ENCODE measurements at places on chromosomes 7 and 10.

- no peak for DNase-seq
Measured at GRCh38 chr7:92813390-92814024, 22.9 kb downstream of the CDK6 start.

DNA sequence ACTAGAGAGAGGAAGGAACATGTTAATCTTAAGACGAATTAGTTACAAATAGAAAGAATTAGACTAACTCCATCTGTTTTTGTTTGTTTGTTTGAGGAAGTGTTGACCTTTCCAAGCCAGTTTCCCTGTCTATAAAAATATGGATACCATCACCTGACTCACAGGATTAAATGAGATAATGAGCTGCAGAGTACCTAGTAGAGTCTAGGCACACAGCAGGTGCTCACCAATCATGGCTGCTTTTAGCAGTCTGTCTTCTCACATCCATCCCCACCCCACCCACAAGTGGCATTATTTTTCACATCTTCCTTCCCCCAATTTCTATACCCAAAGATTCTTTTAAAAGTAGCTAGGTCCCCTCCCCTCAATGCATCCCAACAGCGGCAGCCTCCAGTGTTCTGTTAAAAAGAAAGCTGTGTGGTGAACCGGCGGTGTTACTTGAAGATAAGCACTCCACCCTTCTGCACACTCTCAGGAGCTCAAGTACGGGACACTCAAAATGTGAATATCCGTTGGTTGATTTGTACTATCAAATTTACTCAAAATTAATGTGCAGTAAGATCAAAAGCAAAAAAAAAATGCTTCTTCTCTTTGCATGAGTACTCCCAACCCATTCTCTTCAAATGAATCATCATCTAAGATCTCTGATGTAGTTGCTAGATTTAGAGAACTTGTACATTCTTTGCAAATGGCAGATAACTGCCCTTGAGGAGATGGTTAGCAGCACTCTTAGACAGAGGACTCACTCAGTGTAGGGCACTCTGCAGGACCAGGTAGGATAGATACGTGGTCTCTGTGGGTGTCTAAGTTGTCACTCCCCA, 145.4 kb upstream of the ASAH2 start:
- no peak for DNase-seq

DNA sequence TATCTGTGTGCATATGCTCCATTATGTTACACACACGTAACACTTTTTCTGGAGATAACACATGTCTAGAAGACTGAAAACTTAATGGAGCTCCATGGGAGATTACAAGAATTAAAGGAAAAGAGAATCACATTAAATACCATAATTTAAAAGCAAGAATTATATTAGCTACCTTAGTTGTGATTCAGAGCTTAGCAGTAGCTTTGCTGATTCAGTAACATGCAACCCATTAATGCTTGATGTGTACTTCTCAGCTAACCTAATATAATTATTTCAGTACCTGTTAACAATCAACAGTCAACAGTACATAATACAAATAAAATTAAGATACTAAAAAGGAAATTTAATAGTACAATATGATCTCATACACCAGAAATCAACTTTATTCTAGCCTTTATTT, 73.8 kb upstream of the GPR22 start:
- DNase-seq = no peak

GRCh38 chr10:48224979-48225560, 49.4 kb downstream of the FRMPD2 start:
- DNase-seq = no peak

DNA sequence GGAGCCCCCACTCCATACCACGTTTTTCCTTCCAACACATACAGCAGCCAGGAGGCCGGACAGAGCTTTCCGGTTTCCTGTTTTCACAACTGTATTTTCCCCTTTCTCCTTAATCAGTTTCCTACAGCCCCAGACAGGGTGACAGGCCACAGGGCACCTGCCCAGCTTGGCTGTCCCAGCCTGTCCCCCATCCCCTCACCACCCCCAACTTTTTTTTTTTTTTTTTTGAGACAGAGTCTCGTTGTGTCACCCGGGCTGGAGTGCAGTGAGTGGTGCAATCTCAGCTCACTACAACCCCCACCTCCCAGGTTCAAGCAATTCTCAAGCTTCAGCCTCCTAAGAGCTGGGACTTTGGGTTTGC, 10.3 kb upstream of the HSPB1 start:
- no peak for DNase-seq

GRCh38 chr7:131949659-131950058, 393.2 kb upstream of the PODXL start:
- DNase-seq = no peak

DNA sequence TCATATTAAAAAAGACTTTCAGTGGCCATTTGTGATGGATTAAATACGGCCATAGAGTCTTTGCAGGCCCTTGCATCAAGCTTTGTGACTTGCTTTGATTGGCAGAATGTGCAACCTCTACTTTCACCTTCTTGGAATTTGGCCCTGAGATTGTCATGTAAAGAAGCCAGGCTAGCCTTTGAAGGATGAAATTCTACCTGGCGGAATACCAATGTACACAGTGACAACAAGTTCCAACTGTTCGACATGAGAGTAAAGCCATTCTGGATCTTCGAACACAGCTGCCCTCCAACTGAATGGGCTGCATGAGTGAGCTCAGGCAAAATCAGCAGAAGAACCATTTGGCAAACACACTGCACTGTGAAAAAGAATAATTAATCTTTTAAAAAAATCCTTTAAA, 321.3 kb downstream of the PHF14 start:
- DNase-seq = no peak

GRCh38 chr7:98329791-98330373, 48.4 kb downstream of the BRI3 start:
- DNase-seq = no peak

GRCh38 chr10:6493521-6494441, 86.3 kb downstream of the PRKCQ start:
- DNase-seq = no peak

DNA sequence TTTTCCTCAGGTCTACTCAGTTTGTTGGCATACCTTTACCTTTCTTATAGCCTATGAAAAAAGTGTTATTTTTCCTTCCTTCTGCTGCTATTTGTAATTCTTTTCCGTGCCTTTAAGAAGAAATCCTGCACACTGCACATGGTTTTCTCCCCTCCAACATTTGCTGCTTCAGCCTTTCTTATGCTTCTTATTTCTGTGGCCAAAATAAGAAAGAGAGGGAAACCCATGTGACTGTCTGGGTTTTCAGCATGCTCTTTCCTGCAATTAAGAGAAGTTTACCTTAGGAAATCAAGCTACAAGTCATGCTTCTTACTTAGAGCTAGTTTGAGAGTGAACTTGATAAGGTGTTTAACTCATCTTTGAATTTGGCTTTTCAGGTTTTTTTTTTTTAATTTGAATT, 11.0 kb downstream of the TBC1D12 start:
- no peak for DNase-seq

GRCh38 chr7:154874409-154875113, 128.4 kb downstream of the PAXIP1 start:
- no peak for DNase-seq

DNA sequence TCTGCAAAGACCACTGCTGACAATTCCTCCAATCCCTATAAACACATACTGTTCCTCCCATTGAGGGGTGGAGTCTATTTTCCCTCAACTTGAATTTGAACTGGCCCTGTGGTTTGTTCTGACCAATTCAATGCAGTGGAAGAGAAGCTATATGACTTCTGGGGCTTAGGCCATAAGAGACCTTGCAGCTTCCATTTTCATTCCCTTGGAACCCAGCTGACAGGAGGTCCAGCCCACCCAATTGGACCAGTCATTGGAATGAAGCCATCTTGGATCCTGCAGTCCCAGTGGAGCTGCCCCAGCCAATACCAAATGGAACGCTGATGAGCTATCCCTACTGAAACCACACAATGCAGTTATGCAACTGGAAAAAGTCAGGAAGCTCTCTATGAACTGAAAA, 8.9 kb upstream of the TMED4 start:
- DNase-seq = no peak

DNA sequence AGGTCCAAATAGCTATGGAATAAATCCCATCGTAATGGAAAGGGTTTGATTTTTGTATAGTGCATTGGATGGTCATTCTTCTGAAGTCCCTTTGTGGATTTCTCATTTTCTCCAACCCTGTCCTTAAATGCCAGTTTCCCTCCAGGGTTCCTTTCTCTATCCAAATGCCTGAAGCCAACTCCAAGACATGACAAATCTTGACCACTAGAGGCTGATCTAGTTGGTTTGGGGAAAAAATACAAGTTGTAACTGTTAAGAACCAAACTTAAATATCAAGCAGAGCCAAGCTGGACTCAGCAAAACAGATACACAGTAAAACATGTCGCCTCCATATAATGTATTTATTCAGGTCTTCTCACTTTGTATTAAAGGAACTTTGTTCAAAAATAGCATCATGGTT, 28.7 kb downstream of the FRMD4A start:
- no peak for DNase-seq

- DNase-seq = no peak
Measured at GRCh38 chr7:21029006-21029405, 242.3 kb upstream of the SP8 start.

DNA sequence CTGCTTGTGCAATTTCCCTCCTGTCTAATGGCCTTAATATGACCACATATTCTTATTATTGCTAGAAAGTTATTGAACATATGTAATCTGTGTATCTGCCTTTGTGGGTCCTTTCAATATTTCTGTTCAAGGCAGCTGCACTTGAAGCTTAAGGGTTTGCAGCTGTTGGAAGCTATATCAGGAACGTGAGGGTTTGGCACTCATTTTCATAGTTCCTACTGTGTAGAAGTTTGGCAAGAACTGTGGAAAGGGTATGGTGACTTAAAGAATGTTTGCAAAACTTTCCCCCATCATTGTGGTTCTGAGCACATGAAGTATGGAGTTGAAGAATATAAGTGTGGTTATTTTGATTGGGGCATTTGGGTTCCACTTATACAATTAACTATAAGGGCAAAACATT, 144.7 kb upstream of the SEMA3A start:
- DNase-seq = no peak

- no peak for DNase-seq
Measured at GRCh38 chr10:110061687-110062086, 53.9 kb downstream of the ADD3 start.

- no peak for DNase-seq
Measured at GRCh38 chr10:44424957-44425356, 40.1 kb upstream of the CXCL12 start.

GRCh38 chr7:99409192-99409572, 413 bp downstream of the BUD31 start:
- DNase-seq = no peak

DNA sequence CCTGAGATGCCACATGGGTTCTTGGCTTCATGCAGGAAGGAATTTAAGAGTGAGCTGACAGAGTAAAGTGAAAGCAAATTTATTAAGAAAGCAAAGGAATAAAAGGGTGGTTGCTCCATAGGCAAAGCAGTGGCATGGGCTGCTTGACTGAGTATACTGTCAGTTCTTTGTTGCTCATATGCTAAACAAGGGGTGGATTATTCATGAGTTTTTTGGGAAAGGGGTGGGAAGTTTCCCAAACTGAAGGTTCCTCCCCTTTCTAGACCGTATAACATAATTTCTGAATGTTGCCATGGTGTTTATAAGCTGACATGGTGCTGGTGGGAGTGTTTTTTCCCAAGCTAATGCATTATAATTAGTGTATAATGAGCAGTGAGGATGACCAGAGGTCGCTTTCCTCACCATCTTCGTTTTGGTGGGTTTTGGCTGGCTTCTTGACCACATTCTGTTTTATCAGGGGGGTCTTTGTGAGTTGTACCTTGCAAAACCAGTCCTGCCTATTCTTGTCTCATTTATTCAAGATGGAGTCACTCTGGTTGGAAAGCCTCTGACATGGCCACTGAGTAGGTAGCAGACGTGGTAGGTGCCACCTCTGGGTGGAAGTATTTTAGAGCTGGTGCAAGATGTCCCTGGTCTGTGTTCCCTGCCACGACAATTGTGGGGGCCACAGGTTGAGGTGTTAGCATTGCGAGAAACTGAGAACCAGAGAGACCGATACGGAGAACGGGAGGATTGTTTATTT, 107.5 kb upstream of the SDK1 start:
- no peak for DNase-seq

- DNase-seq = no peak
Measured at GRCh38 chr10:48651293-48651692, 33.4 kb upstream of the WDFY4 start.

GRCh38 chr7:146411975-146412374, 295.4 kb downstream of the CNTNAP2 start:
- no peak for DNase-seq

- no peak for DNase-seq
Measured at GRCh38 chr7:43240565-43240964, 128.1 kb downstream of the HECW1 start.

- no peak for DNase-seq
Measured at GRCh38 chr10:79310911-79311573, 36.2 kb upstream of the PPIF start.

GRCh38 chr7:6074612-6075380, 43.6 kb downstream of the ANKRD61 start:
- DNase-seq = no peak

DNA sequence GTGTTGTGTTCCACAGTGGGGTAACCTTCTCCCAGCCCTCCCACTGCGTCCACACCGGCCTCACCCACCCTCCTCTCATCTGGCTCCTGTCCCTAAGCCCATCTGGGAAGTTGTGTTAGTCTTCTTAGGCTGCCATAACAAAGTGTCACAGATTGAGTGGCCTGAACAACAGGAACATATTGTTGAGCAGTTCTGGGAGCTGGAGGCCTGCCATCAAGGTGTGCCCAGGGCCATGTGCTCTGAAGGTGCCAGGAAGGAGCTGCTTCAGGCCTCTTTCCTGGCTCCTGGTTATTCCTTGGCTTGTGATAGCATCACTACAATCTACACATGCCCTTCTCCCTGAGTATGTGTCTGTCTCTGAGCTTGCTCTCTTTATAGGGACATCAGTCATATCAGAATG, 327.6 kb upstream of the COBL start:
- no peak for DNase-seq

GRCh38 chr10:101833466-101833865, 10.1 kb downstream of the KCNIP2 start:
- DNase-seq = no peak

DNA sequence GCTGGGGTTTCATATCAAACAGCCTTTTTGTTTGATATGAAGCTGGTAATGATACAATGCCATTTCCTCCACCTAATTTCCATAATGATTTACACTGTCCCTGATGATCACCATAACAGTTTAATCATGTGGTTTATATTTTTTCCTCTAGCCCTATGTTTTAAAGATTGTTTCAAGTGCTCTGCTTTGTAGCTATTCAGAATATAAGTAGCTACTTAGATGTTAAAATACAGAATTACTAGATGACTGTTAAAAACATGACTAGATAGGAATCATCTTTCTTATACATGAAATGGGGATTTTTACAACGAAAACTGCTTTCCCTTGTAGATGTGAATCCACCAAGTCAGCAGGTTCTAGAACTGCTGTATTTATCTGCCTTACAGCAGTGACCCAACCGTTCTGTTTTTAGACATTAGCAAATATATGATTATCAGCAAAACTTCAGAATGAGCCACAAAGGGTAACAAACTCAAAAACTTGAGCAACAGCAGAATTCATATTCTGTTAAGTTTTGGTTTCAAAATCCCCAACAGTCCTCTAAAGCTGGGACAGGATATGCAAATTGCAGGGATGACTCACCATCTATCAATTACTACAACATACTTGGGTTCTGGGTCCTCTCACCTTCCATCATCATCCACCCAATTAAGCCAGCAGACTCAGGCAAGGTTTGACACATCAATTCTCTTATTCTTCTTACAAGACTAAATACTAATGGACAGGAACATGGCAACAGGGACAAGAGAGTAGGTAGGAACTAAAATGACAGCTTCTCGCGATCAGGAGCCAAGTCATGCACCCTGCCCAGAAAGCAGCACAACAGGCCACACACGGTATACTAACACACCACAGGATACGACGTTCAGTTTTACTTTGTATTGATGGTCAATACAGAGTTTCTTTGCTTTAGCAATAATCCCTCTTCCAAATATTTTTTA, 83.9 kb downstream of the PIP4K2A start:
- no peak for DNase-seq
